ENCODE measurements at places on chromosomes 2 and 18.
A peak's percentile ranks its signal among the peaks of the same experiment; 100 is the strongest.

- DNase-seq = no peak
Measured at GRCh38 chr18:30328839-30329238, 713.7 kb downstream of the DSC3 start.

DNA sequence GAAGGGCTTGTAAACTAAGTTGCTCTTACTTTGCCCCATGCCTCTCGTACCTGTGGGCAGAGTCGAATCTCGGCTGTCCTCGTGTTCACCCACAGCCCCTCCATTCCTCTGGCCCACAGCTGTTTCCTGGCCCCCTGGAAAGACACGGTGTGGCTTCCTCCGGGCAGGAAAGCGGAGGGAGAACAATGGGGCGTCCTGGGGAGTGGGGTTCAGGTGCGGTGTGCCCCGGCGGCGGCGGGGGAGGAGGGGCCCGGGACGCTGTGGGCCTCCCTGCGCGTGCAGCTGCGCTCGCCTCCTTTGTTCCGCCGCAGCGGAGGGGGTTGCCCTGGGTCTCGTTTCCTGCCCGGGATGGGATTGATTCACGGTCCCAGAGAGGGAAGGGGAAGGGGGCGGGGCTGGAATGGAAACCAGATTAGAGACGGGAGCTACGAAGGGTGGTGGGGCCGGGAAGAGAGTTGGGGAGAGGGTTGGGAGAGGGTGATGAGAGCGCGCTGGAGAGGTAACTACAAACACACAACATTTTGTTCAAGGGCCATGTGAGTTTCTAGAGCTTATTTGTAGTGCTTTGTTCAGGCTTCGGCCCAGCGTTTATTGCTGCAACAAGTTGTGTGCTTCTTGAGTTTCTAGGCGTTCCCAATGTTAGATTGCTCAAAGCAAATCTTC, 796 bp downstream of the MYO1B start:
- peak; percentile 70 for DNase-seq

DNA sequence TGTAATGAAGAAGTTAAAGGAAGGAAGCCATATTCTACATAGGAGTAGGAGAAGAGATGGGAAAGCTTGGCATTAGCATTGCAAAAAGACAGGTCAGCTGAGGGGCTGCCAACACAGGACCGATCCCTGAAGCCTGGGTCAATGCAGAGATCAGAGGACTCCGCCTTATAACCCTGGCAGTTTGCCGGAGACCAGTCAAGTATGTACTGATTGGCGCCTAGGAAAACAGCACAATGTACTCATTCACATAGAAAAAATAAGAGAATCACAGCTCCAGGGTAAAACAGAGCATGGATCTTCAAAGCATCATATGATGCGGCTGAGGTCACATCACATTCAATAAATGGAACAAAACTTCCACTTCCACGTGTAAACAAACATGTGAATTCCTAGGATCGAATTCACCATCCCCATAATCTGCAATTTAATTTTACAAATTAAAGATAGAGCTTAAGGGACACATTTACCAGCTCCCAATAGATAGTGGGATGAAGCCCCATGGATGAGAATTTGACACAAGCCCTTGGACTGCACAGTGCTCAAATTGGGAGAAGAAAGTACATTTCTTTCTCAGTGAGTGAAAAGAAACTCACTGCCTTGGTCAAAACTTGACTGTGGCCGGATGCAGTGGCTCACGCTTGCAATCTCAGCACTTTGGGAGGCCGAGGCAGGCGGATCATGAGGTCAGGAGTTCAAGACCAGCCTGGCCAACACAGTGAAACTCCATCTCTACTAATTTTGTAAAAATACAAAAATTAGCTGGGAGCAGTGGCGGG, 135.0 kb upstream of the KLHL14 start:
- no peak for DNase-seq

GRCh38 chr2:171956135-171956825, 34.0 kb downstream of the HAT1 start:
- DNase-seq = no peak

DNA sequence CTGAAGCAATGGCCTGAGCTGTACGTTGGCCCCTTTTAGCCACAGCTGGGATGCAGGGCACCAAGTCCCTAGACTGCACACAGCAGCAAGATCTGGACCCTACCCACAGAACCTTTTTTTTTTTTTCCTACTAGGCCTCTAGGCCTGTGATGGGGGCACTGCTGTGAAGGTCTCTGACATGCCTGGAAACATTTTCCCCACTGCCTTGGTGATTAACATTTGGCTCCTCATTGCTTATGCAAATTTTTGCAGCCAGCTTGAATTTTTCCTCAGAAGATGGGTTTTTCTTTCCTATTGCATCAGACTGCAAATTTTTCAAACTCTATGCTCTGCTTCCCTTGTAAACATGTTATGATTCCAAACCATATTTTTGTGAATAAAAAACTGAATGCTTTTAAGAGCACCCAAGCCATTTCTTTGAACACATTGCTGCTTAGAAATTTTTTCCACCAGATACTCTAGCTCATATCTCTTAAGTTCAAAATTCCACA, 33.5 kb downstream of the PDE1A start:
- no peak for DNase-seq

DNA sequence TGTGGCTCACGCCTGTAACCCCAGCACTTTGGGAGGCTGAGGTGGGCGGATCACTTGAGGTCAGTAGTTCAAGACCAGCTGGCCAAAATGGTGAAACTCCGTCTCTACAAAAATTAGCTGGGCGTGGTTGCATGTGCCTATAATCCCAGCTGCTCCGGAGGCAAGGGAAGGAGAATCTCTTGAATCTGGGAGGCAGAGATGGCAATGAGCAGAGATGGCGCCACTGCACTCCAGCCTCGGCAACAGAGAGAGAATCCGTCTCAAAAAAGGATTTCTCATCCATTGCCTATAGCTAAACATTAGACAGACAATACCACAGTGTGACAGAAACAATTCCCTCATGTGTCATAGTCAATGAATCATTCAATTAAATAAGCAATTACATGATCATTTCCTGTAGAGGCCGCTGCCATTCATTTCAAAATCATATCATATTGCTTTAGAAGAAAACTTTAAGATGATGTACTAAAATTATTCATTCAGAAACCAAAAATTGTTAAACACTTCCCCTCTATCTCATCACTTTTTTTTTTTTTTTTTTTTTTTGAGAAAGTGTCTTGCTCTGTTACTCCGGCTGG, 69.5 kb upstream of the TGIF1 start:
- DNase-seq = peak; percentile 86

DNA sequence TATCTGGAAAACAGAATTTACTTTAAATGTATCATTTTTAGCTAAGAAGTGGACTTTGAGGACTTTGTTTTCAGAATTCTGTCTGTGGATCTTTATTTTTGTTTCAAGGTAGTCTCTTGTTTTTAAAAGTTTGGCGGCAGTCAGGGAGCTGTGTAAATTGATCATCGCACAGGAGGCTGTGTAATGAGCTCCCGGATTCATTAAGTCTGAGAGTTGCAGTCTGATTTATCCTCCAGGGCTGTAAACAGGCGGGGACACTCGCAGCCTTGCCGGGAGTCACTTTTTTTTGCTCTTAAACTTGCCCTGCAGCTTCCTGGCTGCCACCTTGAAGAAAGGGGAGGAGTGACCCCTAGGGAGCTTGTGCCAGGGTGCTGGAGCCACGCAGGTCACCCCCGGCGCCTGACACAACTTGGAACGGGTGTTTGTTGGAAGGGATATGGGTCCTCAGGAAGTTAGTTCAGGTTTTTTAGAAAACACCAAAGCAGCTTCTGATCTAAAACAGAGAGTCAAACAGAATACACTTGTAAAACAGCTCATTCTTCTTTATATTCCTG, 76.2 kb downstream of the DCDC2C start:
- no peak for DNase-seq

DNA sequence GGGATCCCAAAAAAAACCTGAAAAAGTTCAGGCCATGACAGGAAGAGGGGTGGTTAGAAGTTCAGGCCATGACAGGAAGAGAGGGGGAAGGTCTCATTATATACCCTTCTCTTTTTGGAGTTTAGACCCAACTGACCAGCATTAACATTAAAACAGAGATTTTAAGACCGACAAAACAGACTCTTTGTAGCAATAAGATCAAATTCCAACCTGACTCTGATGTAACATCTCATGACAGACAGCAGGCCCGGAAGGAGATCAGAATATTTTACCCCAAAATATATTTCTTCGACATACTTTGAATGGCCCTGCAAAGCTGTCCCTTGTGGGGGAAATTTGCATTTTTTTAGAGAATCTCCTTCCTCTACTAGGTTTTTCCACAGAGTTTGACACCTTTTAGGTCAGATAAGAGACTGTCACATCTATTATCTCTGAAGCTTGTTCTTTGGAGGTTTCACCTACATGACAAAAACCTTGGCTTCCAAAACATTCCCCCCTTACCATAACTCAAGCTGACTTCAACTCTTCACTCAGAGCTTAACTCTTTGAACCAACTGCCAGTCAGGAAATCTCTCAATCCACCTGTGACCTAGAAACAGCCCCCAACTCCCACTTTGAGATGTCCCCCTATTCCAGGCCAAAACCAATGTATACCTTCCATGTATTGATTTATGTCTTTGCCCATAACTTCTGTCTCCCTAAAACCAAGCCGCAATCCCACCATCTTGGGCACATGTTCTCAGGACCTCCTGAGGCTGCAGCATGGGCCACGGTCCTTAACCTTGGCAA, 51.0 kb upstream of the B3GNT2 start:
- DNase-seq = no peak

- no peak for DNase-seq
Measured at GRCh38 chr18:60247103-60247502, 125.5 kb downstream of the MC4R start.

DNA sequence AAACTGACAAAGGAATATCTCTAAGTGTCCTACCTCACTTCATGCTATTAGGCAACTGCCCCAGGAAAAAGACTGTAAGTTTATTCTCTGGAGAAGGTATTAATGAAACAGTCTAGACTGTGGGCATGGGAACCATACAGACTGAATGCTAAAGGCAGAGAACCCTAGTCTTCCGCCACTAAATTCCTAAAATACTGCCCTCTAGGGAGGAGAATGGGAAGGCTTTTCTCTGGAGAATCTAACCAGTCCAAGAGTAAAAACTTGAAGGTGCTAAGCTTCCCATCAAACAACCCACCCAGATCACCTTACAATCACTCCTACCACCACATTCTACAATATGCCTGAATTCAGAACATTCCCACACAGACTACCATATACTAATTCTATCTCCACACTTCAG, 3.4 kb downstream of the SRBD1 start:
- peak; percentile 45 for DNase-seq

DNA sequence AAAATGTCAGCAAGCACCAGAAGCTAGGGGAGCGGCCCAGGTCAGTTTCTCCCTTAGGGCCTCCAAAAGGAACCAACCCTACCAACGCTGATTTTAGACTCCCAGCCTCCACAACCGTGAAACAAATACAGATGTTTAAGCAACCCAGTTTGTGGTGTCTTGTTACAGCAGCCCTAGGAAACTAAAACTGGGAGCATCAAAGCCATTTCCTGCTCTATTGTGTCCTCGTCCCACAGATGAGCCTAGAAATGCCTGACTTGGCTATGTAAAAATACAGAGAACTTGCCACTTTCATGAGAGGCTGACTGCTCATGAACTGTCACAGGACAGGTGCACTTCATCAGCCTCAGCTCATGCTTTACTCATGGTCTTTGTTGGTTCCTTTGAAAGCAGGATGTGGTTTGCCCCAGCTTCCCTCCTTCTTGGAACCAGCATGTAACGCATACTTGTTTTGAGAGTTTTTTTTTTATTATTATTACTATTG, 97.6 kb upstream of the SLC39A10 start:
- DNase-seq = peak; percentile 99

- DNase-seq = no peak
Measured at GRCh38 chr2:64080179-64080578, 61.0 kb upstream of the VPS54 start.

- no peak for DNase-seq
Measured at GRCh38 chr18:59960272-59960671, 60.5 kb downstream of the PMAIP1 start.

DNA sequence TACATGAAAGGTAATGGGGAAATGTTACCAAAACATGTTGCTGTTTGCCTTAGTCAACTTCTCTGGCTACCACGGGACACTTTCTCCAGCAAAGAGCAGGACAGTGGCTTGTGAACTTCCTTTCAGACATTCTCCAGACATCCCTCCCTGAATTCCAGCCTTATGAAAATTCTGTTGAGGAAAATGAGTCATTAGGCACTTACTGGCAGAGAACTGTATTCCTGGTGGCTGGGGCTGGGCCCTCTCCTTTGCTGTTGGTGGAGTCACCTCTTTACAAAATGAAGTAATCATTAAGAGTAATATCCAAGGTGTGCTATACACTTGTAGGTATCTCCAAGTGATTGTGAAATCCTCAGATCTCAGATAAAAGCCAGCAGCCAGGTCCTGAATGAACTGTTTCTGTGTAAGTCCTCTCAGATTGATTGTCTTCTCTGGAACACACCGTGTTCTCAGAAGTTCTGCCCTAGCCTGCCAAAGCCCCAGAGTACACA, 1.3 kb upstream of the FAP start:
- peak; percentile 87 for DNase-seq

DNA sequence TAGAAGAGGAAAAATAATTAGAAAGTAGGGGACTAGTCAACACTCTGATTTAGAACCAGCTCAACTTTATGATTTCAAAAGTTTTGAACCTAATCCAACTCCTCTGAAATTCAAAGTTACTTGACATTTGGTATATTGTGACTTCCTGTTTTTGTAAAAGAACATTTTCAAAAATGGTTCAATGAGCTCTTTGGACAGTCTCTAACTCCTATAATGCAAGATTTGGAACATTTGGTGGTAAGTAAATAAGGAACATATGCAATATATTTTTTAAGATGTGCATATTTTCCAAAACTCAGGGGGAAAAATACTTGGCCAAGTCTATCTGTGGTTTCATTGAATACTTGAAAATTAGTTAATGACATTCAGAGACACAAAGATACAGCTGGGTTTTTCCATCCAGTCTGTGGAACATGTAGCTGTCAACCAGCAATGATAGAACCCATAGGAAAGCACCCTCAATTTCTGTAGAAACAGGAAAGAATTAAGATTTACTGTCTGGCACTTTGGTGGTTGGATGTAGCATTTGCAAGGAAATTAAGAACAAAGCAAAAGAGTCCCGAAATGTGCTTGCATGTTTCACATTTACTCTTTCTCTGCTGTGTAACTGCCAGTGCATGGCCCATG, 17.0 kb upstream of the ANKRD44 start:
- peak; percentile 9 for DNase-seq

DNA sequence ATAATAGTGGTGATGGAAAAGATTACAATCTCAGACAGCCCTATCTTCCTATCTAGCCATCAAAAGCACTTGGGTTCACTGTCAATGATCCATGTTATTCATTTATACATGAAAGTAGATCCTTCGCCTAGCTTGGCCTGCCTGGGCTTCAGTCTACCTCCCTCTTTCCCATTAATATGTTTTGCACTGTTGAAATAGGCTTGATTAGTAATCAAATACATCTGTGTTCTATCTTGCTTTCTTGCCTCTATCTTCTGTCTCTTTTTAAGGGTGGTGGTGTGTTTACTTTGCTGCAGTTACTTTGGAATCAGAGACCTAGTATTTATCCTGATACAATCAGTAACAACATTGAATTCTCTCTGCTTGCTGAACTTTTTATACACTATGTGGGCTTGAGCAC, 521.2 kb downstream of the TNS1 start:
- no peak for DNase-seq

GRCh38 chr2:73972846-73973245, 11.9 kb upstream of the TET3 start:
- DNase-seq = no peak
